G401 (cell line): ENCODE measurements at places on chromosomes 12 and 14. TPM values are rescaled to one million over a fixed set of nuclear protein-coding genes. Genes with fewer than 3 reads are reported as not detected.

The PLCZ1 gene
- not detected in 2 replicates for total RNA-seq

The TBX3 gene
- total RNA-seq = not detected in 2 replicates

The TEX22 gene
- total RNA-seq = 0.41 and 2.0 TPM in 2 replicates

The SIX6 gene
- total RNA-seq = not detected in 2 replicates

The PRPH gene
- total RNA-seq = 1.8 and 2.2 TPM in 2 replicates

The PEBP1 gene
- total RNA-seq = 259 and 282 TPM in 2 replicates

The ATF1 gene
- total RNA-seq = 31.8 and 48.3 TPM in 2 replicates

The MYF6 gene
- total RNA-seq = not detected in 2 replicates

The OR4E2 gene
- not detected in 2 replicates for total RNA-seq

The SRGAP1 gene
- 0.10 and 0.12 TPM in 2 replicates for total RNA-seq

The SLC6A15 gene
- 4.7 and 16.9 TPM in 2 replicates for total RNA-seq

The CBLN3 gene
- 0.25 and 0.88 TPM in 2 replicates for total RNA-seq

The MMP14 gene
- 294 and 298 TPM in 2 replicates for total RNA-seq

The TSPAN19 gene
- not detected in 2 replicates for total RNA-seq

The A2ML1 gene
- not detected in 2 replicates for total RNA-seq

The RNASE12 gene
- total RNA-seq = not detected in 2 replicates
